D721Med (cell line): ENCODE measurements at places on chromosomes 6 and 20.

DNA sequence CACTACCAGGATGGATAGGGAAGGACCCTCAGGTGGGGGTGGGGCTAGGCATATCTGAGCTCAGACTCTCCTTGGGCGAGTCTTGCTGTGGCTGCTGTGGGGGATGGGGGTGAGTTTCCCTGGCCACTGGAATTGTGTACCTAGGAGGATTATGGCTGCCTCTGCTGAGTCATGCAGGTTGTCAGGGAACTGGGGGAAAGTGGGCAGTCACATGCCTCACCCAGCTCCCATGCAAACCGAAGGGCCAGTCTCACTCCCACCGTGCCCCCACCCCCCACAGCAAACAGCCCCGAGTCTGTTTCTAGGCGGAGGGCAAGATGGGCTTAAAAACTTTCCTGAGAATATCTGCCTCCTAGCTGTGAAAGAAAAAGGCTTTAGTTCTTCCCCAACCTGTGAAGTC, 210.3 kb upstream of the FERMT1 start:
- no peak for DNase-seq

DNA sequence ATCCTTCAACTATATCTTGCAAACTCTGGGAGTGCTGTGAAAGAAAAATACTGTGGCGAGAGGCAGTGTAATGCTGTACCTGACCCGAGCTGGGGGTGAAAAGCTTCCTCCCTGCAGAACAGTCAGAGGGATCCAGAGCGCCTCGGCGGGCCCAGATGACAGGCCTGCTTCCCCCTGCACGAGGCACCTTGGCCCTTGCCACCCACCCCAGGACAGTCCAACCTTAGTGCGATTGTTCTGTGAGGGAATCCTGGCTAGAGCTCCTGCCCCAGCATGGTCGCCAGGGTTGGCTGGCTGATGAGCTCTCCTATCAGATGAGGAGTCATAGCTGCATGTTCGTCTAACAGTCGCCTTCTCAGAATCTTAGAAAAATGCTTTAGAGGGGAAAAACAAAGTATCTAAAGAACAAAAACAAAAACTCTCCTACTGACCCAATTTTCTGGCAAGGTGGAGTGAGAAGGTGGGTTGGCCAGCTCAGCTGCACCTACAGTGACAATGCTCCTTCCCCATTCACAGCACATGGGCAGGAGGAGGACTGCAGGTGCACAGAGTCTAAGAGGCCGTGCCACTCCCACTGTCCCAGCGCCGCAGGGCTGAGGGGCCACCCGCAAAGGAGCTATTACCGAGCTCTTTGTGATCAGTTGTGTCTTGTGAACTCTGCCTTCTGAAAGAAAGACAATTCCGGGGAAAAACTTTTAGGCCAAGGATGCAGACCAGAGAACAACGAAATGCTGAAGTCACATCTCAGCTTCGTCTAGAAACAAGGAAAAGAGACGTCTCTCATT, 28.6 kb upstream of the GPR6 start:
- no peak for DNase-seq

GRCh38 chr6:89034586-89035251, 45.8 kb upstream of the PNRC1 start:
- DNase-seq: no peak

GRCh38 chr6:15148356-15148946, 97.4 kb upstream of the JARID2 start:
- DNase-seq: peak; percentile 37

- no peak for DNase-seq
Observed at GRCh38 chr6:162999575-163000285, 272.0 kb downstream of the PACRG start.

DNA sequence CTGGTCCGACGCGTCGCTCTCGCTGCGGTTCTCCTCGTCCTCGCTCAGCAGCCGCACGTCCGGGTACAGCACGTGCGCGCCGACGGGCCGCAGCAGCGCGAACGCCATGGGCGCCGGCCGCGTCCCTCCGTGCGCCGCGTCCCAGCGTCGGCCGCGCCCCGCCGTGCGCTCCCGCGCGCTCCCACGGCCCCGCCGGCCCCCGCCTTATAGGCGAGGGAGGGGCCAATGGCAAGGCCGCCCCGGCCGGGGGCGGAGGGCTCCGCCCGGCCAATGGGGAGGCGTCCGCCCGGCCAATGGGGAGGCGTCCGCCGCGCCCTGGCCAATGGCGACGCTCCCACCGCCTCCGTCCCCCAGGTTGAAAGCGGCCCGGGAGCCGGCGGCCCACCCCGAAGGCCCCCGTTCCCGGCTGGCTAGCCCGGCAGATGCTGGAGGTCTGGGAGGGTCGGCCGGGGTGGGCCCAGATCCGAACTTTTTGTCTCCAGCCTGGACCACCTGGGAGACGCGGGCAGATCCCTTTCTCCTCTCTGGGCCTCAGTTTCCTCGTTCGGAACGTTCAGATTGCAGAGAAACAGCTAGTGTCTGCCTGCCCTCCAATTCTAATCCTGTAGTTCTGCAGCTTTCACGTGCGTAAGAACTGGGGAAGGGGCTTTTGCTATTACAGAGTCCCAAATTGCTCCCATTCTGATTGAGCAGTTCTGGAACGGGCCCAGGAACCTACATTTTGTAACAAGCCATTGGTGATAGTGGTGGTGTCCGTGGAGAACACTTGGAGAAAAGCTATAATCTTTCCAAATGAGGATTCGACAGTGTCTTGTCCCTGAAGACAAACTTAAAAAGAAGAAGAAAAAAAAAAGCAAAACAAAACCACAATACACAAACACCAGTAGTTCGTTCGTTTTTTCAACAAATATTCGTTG, at the start of gene TCF15:
TSS of gene TCF15 (minus strand) at position 180 of the 917 bp plus-strand sequence. CDS start at position 108, 72 bp downstream.
- DNase-seq: peak; percentile 89
